NCI-H1436 treated with DMSO at 0.1 percent for 48 hours (cell line): ENCODE measurements at places on chromosomes 2 and 18.

DNA sequence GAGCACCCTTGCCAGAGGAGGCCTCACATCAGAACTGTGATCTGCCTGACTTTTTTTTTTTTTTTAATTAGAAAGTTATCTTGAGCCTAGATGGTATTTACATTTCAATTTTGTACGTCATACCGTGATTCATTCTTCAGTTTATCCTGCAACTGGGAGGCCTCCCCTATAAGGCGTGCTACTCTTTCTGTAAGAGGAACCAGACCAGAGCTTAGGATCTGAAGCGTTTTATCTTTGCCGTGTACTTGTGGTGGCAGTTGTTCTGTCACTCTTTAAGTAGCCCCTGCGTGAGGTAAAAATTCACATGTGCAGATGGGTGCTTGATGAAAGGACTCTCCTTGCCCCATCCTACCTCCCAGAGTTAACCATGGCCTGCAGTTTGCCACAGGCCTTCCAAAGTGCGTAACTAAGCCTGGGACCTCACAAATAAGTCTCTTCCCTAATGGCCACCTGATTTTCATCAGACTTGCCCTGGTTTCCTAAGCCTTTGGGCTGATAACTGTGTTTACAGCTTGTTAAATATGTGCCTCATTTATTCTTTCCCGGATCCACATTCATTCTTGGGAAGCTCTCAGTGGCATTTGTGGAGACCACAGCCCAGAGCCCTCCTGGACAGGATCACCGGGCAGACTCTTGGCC, 96.0 kb downstream of the MTCL1 start:
- no peak for DNase-seq

GRCh38 chr2:2787301-2787907, 456.3 kb upstream of the MYT1L start:
- DNase-seq: no peak

GRCh38 chr18:31204833-31205232, 42.2 kb upstream of the DSC1 start:
- DNase-seq: no peak

GRCh38 chr2:24492421-24493279, 1.6 kb downstream of the NCOA1 start:
- no peak for DNase-seq

- DNase-seq: no peak
Measured at GRCh38 chr2:109304242-109304641, 175.2 kb downstream of the SH3RF3 start.

GRCh38 chr2:4533806-4534205, 830.4 kb downstream of the DCDC2C start:
- DNase-seq: no peak

DNA sequence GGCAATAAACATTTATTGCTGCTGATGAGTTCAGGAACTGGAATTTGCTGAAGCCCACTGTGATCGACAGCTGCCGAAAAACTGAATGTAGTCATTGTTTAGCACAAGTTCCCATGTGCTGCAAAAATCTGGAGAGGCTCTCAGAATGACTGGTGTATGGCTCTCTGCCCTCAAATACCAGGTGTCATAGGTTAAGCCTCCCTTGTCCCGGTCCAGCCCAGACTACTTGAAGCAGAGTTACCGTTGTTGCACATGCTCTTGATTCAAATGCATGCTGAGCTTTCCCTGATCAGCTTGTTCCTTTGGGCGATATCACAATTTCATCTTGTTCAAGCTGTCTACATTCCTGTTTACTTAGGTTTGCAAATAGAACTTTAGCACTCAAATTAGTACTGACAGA, 625.2 kb downstream of the CPS1 start:
- no peak for DNase-seq

DNA sequence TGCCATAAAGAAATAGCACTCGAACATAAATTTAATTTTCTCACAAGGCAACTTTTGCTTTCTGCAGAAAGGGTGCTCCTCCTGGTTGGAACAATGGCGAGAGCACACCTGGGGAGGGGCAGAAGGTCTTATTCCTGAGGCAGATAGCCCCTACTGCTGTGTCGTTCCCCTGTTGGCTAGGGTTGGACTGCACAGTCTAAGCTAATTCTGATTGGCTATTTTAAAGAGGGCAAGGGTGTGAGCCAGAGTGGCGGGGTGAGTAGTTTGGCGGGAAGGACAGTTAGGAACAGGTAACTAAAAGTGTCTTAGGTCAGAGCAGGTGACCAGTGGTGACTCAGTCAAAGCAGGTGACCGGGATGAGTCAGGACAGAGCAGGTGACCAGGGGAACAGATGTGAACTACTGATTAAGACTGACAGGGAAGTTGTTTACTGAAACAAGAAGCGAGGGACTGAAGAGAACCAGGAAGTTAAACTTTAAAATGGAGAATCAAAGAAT, 49.7 kb upstream of the AGAP1 start:
- no peak for DNase-seq

DNA sequence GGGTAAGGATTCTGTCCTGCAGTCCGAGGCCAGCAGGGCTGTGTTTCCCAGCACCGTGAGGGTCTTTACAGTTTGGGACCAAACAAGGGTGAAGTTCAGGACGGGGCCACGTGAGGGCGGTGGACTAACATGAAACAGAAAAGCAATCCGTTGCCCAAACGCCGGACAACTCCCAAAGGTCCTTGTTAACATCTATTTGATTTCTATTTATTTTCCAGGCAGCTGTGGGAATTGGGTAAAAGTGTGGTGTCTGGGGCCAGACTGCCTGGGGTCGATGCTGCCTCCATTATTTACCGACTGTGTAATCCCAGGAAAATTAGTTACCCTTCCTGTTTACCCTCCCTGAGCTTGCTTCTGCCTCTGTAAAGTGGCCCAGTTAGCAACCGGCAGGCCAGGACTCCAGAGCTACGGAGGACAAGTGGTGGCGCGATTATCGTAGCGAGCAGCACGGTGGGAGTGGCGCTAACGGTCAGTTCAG, 66.3 kb upstream of the TCF7L1 start:
- no peak for DNase-seq
